SJSA1 (cell line): ENCODE measurements at places on chromosomes 5 and 9. TPM values are rescaled to one million over a fixed set of nuclear protein-coding genes. Genes with fewer than 3 reads are reported as not detected.
A peak's percentile ranks its signal among the peaks of the same experiment; 100 is the strongest.

DNA sequence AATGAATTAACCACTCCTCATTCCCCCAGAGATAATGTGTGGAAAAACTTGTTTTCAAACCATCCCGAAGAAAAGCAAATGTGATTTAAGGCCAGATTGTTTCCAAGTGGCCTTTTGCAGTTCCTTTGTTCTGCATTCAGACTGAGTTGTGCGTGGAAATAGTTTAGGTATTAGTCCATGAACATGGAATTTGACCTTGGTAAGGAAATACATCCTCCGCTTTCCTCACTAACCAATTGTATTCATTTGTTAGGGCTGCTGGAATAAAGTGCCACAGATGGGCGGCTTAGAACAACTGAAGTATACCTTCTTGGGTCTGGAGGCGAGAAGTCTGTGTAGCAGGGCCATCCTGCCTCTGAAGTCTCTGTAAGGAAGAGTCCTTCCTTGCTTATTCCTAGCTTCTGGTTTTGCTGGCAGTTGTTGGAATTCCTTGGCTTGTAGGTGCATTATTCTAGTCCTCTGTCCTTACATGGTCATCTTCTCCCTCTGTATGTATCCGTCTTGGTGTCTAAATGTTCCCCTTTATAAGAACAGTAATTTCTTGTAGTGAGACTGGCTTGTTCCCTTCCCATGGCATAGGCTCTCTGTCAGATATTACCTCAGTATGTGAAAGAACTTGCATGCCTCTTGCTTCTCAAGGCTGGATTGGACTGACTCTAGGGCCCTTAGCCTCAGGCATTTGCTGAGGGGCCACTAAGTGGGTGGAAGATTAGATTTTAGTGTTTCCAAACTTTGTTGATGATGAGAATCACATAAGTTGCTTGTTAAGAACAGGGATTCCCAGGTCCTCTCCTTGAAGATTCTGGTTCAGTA, 53.9 kb downstream of the RAI14 start:
- H3K27ac ChIP-seq: peak overlapping the region; percentile 84
- peaks cover 42% of the 10 kb centered on the region for H3K4me1 ChIP-seq
- H3K4me3 ChIP-seq: no peak overlapping the region
- peak; percentile 62 for DNase-seq
- no peaks in the 10 kb centered on the region for H3K36me3 ChIP-seq

DNA sequence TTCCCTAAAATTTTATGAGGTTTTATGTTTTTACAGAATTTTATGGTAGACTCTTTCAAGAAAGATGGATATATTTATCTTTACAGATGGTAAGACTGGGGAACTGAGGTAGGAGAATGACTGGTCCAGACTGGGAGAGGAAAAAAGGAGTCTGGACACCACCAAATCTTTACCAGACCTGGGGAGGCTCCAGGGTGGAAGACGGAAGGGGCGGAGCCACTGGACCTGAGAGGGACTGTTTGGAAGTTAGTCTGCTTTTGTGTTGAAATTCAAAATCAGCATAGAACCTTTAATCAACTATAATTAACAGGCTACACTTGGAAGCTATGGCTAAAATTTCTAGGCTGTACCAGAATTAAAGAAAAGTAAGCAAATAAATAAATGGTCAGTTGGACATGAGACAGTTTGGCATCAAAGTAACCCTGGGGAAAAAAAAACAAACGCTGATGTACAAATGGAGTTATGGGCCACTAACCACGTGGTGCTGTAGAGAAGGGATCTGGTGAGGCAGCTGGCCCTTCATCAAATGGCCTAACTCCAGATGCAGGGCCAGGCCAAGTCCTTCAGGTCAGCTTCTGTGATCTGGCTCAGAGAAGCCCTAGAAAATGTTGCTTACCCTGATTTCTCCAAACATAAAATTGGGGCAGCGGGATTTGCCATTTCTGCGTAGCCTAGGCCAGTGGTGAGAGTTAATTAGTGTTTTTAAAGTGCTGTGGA, 155.1 kb downstream of the ARSB start:
- DNase-seq: no peak
- peaks cover 3% of the 10 kb centered on the region; the same call in 1 of the 2 replicates for H3K4me1 ChIP-seq
- H3K36me3 ChIP-seq: no peaks in the 10 kb centered on the region
- no peak overlapping the region for H3K4me3 ChIP-seq
- H3K27ac ChIP-seq: no peak overlapping the region
- H3K27me3 ChIP-seq: no peaks in the 10 kb centered on the region

DNA sequence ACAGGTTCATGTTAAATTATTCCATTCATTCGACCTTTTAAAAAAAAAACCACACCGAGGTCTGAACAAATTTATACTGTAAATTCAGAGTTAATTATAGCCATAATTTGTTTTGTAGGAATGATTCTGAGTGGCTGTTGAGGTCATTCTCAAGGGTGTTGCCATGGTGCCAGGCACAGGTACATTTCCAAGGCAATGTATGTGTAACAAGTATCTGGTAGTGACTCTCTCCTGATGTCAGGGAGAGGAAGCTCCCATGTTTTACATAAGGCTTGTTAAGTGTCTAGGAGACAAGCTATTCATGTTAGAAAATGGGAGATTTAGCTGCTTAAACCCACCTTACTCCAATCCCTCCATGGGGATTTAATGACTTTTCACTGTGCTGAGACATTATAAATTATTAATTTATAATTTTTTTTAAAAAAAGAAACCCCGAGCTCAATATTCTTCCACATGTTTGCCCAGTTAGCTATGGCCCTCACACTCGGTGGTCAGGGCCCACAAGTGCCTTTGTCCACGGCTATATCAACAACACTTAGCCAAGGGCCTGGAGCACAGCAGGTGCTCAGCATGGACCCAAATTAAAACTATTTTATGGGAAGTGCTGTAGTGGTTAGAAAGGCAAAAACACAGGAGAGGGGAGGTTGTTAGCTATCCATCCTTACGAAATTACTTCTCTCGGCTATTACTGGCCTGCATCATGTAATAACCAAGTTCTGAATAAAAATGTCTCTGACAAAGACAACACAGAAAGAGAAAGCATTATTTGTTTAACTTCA, 154.6 kb upstream of the GNA14 start:
- DNase-seq: no peak
- no peak overlapping the region for H3K4me3 ChIP-seq
- no peaks in the 10 kb centered on the region for H3K27me3 ChIP-seq
- peaks cover 7% of the 10 kb centered on the region for H3K4me1 ChIP-seq

DNA sequence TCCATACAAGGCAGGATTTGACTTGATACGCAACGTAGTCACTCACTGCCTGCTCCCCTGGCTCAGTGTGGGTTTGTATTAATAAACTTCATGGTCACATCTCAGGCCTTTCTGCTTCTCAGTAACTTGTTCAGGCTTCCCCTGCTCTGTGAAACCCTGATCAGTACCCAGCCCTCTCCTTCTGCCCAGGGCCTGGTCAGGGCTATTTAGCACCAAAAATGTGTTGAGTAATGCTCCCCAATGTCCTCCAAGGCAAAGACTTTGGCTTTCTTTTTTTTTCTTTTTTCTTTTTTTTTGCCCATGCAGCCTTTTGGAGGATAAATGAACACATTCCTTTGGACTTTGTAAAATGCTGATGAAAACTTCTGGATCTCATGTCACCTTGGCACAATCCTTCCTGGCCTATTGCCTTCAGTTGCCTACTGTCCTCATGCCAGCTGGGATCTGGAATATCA, 399.2 kb upstream of the KLF4 start:
- no peaks in the 10 kb centered on the region for H3K4me1 ChIP-seq
- no peak overlapping the region for H3K4me3 ChIP-seq
- H3K36me3 ChIP-seq: no peaks in the 10 kb centered on the region
- no peak overlapping the region for H3K27ac ChIP-seq

GRCh38 chr9:126612813-126613641, 701 bp upstream of the LMX1B start:
- H3K27me3 ChIP-seq: peaks cover 79% of the 10 kb centered on the region
- H3K27ac ChIP-seq: no peak overlapping the region
- DNase-seq: no peak
- H3K4me1 ChIP-seq: no peaks in the 10 kb centered on the region; the same call in 1 of the 2 replicates
- H3K4me3 ChIP-seq: no peak overlapping the region

DNA sequence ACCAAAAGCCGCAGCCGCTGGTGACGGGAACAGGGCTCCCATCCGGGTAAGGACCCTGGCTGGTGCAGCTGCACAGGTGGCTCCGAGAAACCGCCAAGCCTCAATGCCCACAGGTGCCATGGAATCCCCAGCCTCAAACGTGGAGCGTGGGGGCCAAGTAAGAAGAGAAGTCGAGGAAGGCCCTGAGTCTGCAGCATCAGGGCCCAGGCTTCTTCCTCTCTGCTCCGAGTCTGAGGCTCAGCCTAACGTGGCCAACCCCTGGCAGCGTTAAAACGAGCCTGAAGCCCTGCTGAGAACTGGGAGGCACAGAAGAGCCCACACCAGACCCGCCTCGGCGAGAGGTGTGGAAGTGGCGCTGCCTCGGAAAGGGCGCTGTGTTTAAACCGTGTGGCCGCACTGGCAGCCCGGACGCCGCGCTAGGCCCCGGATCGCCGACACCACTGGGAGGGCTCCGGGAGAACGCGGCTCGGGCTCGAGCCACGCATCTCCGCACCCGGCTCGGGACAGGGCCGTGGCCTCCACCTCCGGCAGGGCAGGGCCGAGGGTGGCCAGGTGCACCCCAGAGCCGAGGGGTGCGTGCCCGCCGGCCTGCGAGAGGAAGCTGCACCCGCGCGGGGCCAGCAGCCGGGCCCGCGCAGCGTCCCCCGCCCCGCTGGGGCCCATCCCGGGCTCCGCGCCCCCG, 730 bp downstream of the ZMYND19 start:
- peaks cover 15% of the 10 kb centered on the region for H3K4me1 ChIP-seq
- H3K36me3 ChIP-seq: peaks cover 43% of the 10 kb centered on the region
- peak overlapping the region; percentile 83 for H3K4me3 ChIP-seq
- no peaks in the 10 kb centered on the region for H3K27me3 ChIP-seq

- no peaks in the 10 kb centered on the region for H3K27me3 ChIP-seq
- no peaks in the 10 kb centered on the region for H3K36me3 ChIP-seq
- H3K27ac ChIP-seq: no peak overlapping the region
- no peaks in the 10 kb centered on the region for H3K4me1 ChIP-seq
- no peak for DNase-seq
- H3K4me3 ChIP-seq: no peak overlapping the region
These were observed 120.0 kb downstream of the HMHB1 start for GRCh38 chr5:143931986-143932385.

PCDHA1 gene
- not detected in 2 replicates for total RNA-seq

GRCh38 chr9:9752722-9753121, 860.1 kb downstream of the PTPRD start:
- no peaks in the 10 kb centered on the region for H3K36me3 ChIP-seq
- no peaks in the 10 kb centered on the region for H3K27me3 ChIP-seq
- H3K27ac ChIP-seq: no peak overlapping the region
- no peak overlapping the region for H3K4me3 ChIP-seq
- no peak for DNase-seq
- peaks cover 13% of the 10 kb centered on the region for H3K4me1 ChIP-seq

DNA sequence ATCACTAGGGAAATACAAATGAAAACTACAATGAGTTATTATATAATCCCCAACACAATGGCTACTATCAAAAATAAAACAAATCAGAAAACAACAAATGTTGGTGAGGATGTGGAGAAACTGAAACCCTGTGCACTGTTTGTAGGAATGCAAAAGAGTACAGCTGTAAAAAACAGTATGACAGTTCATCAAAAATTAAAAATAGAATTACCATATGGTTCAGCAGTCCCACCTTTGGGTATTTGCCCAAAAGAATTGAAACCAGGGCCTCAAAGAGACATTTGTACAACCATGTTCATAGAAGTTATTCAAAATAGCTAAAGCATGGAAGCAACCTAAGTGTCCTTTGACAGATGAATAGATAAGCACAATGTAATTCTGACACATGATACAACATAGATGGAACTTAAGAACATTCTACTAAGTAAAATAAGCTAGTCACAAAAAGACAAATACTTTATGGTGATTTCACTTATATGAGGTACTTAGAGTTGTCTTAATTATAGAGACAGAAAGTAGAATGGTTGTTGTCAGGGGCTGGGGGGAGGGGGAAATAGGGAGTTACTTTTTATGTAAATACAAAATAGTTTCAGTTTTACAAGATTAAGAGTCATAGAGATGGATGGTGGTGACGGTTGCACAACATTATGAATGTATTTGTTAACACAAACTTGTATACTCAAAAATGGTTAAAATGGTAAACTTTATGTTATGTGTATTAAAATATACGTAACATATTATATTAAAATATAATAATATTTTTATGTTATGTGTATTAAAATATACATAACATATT, 102.8 kb downstream of the KCTD16 start:
- H3K27ac ChIP-seq: no peak overlapping the region
- H3K4me1 ChIP-seq: no peaks in the 10 kb centered on the region
- no peak overlapping the region for H3K4me3 ChIP-seq
- no peaks in the 10 kb centered on the region for H3K27me3 ChIP-seq

CDC20B gene
- total RNA-seq: not detected in 2 replicates

CMBL gene
- 1.4 TPM in 1 of 2 replicates, not detected in the other for total RNA-seq

SHC3 gene
- total RNA-seq: 0.16 and 0.34 TPM in 2 replicates

SPARC gene
- total RNA-seq: 2,833 and 2,882 TPM in 2 replicates

DNA sequence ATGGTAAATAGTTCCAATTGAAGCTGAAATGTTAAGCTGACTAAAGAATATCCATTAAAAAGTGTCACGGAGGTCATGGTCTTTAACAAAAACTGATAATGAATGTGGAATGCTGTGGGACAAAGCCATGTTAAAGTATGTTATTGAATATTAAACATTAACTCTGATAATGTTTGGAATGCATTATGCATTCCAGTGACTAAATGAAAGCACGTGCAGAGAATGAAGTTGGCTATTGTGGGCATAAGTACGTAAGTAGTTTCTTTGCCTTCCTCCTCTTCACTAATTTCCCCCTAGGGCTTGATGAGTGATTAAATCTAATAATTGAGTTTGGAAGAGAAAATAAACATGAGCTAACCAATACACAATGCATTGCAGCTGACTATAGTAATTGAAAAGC, 640.4 kb upstream of the CDH10 start:
- no peak for DNase-seq
- H3K27me3 ChIP-seq: no peaks in the 10 kb centered on the region
- no peak overlapping the region for H3K27ac ChIP-seq
- no peaks in the 10 kb centered on the region for H3K4me1 ChIP-seq

DNA sequence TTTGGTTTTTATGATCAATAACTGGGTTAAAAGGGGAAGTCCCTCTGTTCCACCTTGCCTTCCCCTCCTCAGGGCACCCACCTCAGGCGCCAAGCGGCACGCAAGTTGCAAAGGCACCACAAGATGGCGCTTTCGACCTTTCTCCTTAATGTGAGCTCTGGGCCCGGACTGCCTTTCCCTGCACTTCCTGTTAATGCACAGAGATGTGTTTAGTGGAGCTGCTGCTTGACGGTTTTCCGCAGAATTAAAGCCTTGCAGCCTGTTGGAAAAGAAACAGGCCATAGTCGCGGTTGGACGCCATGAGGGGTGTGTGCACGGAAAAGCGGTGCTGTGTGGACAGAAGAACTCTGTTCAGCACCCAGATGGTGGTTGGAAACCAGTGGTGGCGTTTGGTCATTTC, 17.9 kb downstream of the CXCL14 start:
- peaks cover 16% of the 10 kb centered on the region for H3K27me3 ChIP-seq
- H3K27ac ChIP-seq: no peak overlapping the region
- no peak overlapping the region for H3K4me3 ChIP-seq

GRCh38 chr5:135629666-135630065, 50.9 kb upstream of the CXCL14 start:
- H3K4me3 ChIP-seq: no peak overlapping the region
- H3K27ac ChIP-seq: no peak overlapping the region
- no peaks in the 10 kb centered on the region for H3K36me3 ChIP-seq
- no peak for DNase-seq
